Vagina (tissue), 2 donors: ENCODE measurements at places on chromosomes 3 and 15.

- peaks cover 10% of the 10 kb centered on the region for H3K4me1 ChIP-seq
- no peaks in the 10 kb centered on the region for H3K27me3 ChIP-seq
- no peak for DNase-seq
- no peak overlapping the region for H3K27ac ChIP-seq
- no peak overlapping the region for H3K4me3 ChIP-seq
Observed at GRCh38 chr3:132029182-132029902, 5.5 kb downstream of the CPNE4 start.

- no peak overlapping the region for H3K4me3 ChIP-seq
- no peak for DNase-seq
- H3K27me3 ChIP-seq = no peaks in the 10 kb centered on the region
- H3K36me3 ChIP-seq = no peaks in the 10 kb centered on the region
Observed at GRCh38 chr3:46264002-46264401, 21.7 kb downstream of the CCR3 start.

DNA sequence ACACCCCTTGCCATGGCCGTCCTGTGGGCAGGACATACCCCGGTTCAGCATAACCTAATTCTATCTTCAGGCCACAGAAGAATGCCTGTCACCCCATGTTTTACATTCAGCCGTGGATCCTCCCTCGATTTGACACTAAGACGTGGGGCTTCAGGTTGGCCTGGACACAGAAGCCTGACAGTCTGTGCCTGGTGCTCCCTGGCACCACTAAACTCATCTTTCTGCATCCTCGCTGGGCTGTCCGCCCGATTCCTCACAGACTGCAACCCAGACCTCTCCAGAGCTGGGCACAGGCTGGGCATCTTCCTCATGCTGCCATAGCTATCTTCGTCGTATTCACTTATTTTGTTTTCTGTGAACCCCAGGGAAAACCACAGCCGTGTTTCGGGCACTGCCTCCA lies 117.8 kb upstream of the IQSEC1 start:
- no peak for DNase-seq
- no peaks in the 10 kb centered on the region for H3K36me3 ChIP-seq
- H3K27me3 ChIP-seq = no peaks in the 10 kb centered on the region
- H3K4me1 ChIP-seq = no peaks in the 10 kb centered on the region
- no peak overlapping the region for H3K27ac ChIP-seq

DNA sequence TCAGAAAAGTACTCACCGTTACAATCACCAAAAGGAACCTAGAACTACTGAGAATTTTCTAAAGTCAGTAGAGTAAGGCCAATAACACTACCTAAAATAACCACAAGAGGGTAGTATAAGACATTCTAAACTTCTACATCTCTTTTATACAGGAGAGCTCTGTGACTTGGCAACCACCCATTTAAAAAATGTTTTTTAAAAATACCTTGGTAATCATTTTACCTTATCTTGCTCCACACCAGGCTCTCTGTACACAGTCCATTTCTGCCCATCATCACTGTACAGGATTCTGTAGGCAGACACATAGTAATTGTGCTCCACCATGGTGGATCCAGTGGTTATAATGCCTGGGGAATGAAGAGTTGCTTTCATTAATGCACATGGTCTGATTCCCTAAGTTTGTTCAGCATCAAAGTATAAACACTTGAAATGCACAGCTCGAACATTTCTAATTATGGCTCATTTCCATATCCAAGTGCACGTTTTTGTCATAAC lies 54.5 kb downstream of the ST3GAL6 start:
- H3K27ac ChIP-seq = no peak overlapping the region
- no peak overlapping the region for H3K4me3 ChIP-seq
